Stimulated activated CD4-positive, alpha-beta T cell treated with anti-CD3 and anti-CD28 coated beads, Interleukin-2, amount 100 ng/mL, for 4 hours (primary cell): ENCODE measurements at places on chromosomes 16 and 17.

DNA sequence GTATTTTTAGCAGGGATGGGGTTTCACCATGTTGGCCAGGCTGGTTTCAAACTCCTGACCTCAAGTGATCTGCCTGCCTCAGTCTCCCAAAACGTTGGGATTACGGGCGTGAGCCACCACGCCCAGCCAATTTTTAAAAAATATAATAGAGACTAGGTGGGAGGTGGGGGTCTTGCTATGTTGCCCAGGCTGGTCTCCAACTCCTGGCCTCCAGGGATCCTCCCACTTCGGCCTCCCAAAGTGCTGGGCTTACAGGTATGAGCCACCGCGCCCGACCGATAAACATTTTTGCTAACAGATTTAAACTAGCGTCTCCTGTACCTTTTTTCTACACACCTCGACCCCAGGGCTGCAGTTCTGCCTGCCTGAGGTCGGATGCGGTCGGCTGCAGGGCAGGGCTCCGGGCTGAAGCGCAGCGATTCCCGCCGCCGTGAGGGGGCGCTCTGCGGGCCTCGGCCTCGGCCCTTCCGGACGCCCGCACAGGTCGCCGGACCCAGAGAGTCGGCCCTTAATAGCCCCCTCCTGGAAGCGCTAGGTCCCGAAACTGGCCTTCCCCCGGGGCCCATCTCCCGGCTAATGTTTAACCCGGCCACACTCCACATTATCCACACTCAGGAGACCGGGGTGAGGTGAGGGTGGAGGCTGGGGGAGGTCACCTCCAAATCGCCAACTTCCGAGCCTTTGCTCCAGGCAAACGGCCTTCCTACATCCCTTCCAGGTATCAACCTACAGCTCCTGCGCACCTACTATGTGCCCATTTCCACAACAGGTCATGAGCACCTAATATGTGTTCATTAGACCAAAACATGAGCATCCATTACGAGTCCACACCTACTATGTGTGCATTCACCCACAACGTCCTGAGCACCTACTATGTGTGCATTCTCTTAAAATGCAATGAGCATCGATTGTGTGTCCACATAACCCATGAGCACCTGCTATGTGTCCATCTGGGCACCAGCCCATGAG, 2.0 kb upstream of the GLIS2 start:
- DNase-seq, result no peak

DNA sequence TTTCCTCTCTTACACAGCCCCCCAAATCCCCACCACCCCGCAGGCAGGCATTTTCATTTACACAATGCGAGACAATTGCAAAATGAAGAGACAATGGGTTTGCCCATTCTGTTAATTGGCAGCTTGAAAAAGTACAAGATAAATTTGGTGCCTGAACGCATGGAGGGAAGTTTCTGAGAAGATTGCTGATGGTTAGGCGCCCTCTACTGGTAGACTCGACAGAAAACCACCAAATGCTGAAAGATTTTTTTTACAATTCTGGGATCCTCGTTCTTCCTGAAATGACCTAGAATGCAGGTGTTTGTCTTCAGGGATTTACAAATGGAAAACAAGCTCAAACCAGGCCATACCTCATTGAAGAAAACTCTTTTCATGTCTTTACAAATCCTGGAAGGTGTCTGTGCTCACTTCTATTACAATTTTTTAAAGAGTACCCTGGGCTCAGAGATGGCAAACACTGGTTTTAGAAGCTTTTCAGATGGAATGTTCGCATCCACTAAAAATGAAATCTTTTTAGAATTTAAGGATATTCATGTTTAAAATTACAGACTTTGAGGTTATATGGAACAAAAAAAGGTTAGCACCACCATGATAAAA, 338.5 kb downstream of the PMP22 start:
- DNase-seq, result peak; percentile 24

DNA sequence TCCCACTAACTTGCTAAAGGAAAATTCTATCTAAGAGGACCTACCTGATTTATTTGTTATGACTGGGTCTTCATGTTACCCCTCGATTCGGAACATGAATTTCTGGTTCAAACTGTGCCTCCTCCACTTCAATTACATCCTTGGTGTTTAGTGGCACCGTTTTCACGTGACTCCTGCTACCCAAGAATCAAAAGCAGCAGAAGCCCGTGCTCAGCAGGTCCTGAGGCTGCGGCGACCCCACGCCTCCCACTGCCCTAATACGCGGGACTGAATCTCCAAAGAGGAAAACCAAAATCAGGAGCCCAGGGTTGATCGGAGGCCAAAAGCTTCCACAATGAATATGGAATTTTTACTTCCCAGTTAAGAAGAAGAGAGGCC, 94.0 kb upstream of the METRNL start:
- DNase-seq, result no peak

DNA sequence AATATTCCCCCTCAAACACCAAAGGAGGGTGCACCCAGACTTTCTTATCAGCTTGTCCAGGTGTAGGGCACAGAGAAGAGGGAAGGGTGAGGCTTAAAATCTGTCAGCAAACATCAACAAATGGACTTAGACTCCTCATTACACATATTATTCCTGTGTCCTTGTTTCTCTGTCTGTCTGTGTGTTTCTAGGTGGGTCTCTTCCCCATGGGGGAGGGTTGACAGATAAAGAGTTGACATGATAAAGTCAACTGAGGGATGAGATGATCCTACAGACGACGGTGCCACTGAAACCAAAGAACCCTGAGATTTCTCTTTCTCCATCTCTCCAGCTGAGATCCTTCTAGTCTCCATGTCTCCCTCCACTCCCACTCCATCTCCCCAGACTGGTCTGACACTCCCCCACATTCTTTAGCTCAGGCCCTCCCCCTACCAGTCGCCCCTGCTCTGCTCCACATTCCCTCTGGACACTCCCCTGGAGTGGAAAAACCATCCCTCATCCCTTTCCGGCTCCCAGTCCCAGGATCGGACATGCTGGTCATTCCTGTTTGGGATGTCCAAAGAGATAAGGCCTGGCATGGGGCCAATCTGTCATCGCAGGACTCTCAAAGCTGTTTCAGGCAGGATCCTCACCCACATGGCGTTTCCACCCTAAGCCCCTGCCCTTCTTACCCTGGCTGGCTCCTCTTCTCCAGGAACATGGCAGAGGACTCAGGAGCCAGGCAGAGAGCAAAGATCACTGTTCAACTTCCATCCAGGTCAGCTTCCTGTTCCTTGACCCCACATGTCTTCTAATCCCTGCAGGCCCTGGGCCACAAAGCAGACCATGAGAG, 2.9 kb upstream of the ITGA3 start:
- no peak for DNase-seq

DNA sequence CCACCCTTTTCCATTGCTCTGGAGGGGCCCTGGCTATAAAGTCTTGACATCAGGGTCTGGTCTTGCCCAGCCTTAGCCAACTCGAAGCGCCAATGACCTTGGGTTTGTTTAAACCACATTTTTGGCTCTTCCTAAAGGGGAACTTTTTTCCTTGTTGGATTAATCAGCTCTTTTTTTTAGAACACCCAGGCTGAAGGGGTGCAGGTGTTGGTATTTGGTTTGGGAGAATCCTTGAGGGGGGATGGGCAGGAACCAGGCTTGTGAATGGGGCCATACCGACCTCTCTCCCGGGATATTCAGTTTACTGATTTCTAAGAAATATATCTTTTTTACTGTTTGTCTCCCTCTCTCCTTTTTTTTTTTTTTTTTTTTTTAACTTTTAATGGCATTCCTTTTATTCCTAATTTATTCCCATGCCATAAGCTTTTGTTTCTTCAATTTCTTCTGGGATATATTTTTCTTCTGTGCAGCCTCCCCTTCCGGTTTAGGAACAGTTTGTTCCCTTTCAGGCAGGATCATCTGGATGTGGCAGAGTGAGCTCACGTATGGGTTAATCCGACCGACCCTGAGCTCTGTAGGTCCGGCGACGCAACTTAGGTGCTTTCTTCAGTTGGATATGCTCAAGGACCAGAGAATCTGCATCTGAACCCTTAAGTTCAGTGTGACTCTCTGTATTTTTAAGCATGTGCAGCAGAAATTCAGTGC, 129.5 kb downstream of the ABCC6 start:
- no peak for DNase-seq

- no peak for DNase-seq
Observed at GRCh38 chr16:17474572-17474971, 3.8 kb upstream of the XYLT1 start.

- DNase-seq, result no peak
Observed at GRCh38 chr17:27342059-27342458, 48.1 kb downstream of the WSB1 start.

DNA sequence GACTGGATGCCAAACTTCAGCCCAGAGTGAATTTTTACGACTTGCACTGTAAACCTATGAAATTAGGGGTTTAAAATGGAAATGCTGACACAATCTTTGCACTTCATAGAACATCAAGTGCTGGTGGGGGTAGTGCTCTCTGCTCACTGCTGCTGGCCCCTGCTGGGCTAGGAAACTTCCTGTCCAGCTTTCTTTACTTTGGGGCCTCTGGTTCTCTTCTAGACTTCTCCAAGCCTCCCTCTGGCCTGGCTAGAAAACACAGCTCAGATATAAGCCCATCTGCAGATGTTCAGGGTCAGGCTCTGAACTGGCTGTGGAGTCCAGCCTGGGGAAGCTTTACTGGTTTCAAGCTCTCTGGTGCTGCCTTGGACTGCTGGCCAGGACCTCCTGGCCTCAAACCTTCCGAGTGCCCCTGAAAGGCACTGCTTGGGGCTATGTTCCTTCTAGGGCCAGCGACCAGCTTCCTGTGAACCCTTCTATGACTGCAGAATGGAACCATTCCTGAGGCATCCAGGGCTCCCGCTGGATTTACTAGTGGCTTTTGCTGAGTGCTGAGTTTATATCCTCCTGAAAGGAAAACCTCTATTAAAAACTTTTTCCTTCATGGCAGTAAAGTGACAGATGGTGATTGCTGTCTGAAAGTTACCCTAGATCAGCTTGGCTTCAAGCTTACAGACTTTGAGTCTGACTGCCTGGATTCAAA, 59.4 kb downstream of the TBX4 start:
- DNase-seq, result no peak
